ENCODE measurements at places on chromosomes 7 and 10.

DNA sequence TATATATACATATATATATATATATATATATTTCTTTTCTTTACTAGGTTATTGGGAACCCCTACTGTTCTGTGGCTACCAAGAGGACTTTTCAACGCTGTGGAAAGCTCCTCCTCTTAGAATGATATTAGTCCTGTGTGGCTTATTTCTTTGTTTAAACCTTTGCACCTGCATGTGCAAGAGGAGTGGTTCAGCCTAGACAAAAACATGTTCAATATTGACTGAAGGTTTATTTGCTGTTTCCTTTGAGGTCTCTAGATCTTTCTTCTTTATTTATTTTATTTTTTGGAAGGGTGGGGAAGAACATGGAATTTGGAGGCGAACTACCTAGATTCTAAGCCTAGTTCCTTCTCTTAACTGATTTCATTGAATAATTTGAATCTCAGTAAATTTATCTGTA, 118.1 kb downstream of the GNAT3 start:
- no peak for DNase-seq

GRCh38 chr7:5450549-5451327, 27.1 kb upstream of the TNRC18 start:
- DNase-seq: peak; percentile 77

- DNase-seq: no peak
Measured at GRCh38 chr7:114923403-114923713, 1.5 kb downstream of the MDFIC start.

DNA sequence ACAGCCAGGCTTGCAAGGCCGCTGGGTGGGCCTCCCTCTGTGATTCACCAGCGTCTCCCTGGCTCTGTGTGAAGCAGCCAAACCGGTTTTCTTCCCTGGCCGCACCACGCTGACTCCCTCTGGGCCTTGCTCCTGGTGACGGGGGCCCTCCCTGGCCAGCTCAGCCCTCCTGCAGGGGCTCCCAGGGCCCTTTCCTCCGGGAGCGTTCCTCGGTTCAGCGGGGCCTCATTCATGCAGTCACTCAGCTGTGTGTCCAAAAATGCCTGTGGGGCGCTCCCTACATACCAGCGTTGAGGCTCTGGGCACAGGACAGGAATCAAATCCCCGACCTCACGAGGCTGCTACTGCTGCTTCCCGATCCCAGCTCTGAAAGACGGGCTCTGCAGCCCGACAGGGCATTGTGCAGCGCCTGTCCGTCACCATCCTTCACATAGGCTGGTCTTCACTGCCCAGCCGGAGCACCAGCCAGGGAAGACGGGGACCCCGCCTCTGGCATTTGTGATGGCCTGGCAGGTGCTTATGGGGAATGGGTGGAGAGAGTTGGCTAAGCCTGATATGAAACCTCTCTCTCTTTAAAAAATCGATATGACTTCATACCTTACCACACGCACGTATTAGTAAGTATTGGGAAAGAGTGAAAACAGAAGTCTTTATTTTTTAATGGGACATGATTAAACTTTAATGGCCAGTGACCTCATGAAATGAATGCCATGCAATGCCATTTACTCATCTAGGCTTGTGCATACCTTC, 110.0 kb upstream of the SHH start:
- no peak for DNase-seq

GRCh38 chr7:19117870-19118608, 603 bp upstream of the TWIST1 start:
- peak; percentile 37 for DNase-seq

DNA sequence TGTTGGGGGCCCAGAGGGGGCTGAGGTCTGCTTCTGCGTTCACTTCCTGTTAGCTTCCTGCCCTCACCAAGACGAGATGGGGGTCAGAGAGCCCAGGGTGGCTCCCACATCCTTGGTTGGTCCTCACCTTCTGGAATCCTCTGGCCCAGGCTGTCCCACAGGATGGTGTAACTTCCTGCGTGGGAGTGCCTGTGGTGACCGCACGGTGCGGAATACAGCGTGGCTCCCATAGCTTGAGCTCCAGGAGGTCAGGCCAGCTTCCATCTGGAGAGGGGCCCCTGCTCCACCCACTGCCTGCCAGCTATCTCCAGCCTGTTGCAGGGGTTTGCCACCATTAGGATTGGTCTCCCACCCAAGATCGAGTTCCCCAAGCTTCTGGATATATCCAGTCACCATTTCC, 681.2 kb upstream of the FOXK1 start:
- DNase-seq: no peak

DNA sequence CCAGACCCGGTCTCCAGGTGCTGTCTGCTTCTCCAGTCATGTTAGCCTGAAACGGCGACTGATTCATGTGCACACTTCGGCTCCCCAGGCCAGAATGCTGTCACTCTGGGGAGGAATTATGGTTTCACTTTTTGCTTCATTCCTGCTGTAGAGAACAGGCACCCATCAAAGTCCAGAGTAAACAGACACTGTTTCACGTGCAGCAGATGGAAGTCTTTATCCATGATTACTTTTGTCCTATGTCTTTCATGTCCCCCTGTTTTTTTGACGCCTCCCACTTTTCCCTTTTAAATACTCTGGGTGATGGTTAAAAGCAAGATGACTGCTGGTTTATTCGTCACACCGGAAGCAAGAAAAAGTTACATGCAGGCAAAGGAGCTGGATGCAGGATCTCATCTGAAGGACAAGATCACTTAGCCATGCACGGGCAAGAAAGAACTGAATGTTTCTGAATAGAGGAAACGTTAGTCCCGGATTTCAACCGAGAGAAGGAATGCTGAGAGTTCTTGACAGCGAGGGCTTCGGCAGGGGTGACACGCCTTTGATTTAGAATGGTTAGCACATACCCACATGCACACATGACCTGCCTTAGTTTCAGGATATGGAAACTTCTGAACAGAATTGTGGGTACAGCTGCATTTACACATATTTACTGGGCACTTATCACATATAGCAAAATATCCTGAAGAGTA, 250.0 kb upstream of the KLF6 start:
- DNase-seq: no peak

DNA sequence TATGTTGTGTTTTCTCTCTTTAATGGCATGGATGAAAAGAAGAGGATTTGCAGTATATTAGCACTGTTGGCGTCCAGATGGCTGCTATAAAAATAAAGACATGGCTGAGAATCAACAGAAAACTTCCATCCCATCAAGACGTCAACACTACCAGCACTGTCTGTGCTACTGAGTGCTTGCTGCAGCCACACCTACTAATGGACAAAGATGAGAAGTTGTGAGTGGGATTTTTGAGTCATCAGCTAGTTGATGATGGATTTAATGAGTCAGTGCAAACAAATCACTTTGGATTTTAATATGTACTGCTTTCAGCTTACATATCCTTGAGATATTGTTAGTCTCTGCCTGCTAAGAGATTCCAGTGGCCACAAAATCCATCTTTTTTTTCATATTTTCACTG, 631.0 kb upstream of the ANKRD30A start:
- no peak for DNase-seq

DNA sequence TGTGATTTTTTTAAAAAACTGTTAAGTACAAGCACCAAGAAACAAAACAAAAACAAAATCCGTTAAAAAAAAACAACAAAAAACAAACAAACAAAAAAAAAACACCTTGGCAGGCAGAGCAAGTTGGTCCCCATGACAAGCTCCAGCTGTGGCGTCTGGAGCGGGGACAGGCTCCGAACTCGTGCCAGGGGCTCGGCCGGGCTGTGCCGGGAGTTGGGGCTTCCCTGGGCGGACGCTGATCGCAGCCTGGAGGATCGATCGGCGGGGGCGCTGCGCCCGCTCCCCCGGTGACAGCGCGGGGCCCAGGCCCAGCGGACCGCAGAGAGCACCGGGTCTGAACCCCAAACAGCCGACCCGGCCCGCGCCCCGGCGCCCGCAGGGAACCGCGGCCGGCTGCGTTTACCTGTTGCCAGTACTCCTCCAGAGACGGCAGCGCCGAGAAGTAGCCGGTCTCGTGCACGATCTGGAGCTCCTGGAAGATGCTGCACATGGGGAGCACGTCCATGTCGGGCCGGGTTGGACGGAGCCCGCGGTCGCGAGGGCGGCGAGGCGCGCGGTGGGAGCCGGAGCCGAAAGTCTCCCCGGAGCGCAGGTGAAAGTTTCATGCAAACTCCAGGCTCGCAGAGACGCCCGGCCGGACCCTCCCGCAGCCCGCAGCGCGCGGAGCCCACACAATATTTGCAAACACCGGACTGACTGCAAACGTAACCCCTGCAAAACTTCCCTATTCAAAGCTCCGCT, at the start of gene KLF6:
KLF6 (minus strand) TSS at position 700 of the 741 bp plus-strand sequence; CDS start at position 505, 195 bp downstream.
- DNase-seq: peak; percentile 53

DNA sequence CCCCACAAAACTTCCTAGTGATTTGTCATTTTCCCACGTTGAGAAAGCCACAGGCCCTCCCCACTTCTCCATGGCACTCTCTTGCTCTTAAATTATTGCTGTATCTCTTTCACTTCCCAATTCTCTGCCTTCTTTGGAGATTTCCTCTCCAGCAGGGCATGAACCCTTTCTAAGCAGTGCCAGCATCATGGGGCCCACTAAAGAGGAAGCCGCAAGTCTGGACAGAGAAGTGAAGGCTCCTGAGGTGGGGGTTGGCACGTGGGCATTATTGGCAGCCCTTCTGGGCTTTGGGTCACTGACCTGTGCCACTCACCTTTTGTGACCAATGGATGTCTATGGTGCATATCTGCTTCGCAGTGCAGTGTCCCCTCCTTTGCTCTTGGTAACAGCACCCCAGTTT, 97.7 kb upstream of the TCF7L2 start:
- no peak for DNase-seq

DNA sequence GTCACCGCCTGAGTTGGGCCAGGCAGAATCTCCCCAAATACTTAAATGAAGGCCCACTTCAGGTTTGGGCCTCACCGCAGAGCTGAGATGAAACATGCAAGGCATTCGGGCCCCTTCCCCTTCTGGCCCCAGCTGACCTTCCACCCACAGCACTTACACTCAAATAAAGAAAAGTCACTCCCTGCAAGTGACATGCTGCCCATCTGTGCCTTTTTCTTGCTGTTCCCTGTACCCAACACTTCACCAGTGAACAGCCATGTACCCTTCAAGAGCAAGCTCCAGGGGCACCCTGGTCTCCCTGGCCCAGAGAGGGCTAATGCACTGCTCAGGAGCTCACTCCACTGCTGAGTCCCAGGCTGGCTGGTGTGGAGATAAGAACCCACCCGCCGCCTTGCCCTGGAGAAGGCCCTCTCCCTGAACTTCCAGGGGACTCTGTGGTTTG, 40.7 kb downstream of the ZCCHC24 start:
- no peak for DNase-seq

DNA sequence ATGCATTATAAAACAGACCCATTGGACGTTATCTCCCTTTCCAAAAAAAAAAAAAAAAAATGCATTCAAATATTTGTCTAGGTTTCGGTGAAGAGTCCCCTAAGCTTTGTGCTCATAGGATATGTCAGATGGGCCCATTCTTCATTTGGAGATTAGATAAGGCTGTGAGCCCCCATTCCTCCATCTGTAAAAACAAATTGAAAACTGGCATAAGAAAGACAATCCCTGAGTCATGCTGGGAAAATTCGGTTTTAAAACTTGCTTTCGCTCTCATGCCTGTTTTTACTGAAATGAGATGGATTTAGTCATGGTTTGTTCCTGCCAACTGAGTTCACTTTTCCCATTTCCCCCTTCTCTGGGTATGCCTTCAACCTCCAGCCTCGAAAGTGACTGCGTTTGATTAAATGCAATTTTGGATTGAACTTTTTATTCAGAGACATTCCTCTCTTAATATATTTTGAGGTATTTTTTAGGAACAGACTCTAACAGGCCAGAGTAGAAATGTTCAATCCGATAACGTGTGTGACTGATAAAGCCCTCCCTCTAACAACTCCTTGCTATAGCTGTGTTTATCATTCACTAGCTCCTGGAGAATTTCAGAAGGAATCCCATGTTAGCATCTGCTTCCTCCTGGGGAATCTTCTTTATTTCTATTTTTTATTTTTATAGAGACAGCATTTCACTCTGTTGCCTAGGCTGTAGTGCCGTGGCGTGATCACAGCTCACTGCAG, 190.9 kb upstream of the LYZL2 start:
- no peak for DNase-seq

DNA sequence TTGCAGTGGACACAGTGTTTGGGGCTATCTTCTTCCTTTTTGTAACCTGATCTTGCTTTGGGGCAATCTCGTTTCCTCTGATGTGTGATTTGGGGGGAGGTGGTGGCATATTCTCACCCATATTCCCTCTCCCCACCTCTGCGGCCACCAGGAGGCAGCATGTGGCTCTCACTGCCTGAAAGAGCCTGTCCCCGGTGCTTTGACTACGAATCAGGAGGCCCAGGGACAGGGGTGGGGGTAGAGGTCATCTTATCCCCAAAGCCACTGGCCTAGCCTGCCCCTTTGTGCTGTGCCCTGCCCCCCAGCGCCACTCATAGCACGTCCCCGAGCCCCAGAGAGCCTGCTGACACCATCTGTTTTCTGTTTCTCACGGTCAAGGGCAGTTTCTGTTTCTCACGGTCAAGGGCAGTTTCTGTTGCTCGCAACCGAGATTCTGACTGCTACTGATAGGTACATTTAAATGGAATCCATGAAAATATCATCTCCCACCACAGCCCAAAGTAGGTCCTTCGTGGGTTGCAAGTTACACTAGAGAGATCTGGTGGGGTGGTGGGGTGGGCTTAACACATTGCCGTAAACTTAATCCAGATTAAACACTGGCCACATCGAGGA, 28.2 kb downstream of the PHYH start:
- DNase-seq: peak; percentile 55

DNA sequence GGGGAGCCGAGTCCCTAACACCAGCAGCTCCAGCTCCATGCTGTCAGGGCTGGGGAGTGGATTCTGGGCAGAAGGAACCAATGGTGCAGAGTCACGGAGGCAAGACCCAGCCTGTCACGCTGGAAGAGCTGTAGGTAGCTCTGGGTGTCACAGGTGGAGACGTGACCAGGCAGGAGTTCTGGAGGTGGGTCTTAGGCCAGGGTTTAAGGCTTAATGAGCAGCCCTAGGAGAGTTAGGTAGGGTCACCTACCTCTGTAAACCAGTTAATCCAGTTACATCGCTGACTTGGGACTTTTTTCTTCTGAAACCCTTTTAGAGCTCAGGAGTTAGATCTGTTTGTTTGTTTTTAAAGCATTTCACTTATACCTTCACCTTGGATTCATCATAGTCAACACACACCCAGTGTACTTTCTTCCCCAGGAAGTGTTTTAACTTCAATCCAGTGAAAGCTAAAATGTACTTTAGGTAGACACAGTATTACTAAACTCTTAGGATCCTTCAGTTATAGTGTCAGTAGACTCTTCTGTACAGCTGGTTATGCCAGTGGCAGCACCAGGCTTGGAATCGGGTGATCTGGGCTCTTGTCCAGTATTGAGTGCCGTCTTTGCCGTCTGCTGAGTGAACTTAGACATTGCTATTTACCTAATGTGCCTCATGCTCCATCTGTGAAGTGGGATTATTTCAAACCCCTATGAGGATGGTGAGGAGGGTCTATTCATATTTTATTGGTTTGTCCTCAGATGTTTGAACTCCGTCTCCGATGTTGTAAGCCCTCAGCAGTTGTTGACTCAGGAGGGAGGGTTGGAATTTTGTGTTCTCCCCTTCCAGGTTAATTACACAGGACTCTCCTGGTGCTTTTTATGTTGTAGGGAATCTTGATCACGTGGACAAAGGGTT, 31.0 kb downstream of the TACR2 start:
- no peak for DNase-seq

Data from D341Med (cell line).